ENCODE measurements at places on chromosomes 7 and 10. TPM values are rescaled to one million over a fixed set of nuclear protein-coding genes. Genes with fewer than 3 reads are reported as not detected.

Gene AKR1D1
- 0.07 TPM for total RNA-seq

Gene TCF7L2
- 3.7 TPM for total RNA-seq

Gene KLF14
- not detected for total RNA-seq

Gene LDB3
- total RNA-seq, result 0.96 TPM

Gene ADAM8
- 2.7 TPM for total RNA-seq

Gene ADRB1
- not detected for total RNA-seq

Gene SPDYE16
- total RNA-seq, result not detected

Gene GFRA1
- total RNA-seq, result 0.39 TPM

Gene COBL
- not detected for total RNA-seq

Gene TRUB1
- 24.3 TPM for total RNA-seq

Gene FFAR4
- total RNA-seq, result not detected

Gene ELAPOR2
- total RNA-seq, result 16.2 TPM

Gene UCN3
- not detected for total RNA-seq

Gene FAM13C
- 5.0 TPM for total RNA-seq

Gene ATP5F1C
- 117 TPM for total RNA-seq

Gene RADIL
- total RNA-seq, result 0.13 TPM

Gene CFAP43
- 0.52 TPM for total RNA-seq

Gene INHBA
- total RNA-seq, result 67.4 TPM

Gene PTPN20
- total RNA-seq, result 4.5 TPM

Gene GARIN1A
- 1.3 TPM for total RNA-seq

Gene DENND2A
- 4.8 TPM for total RNA-seq

Gene LIPK
- not detected for total RNA-seq

Gene CTNNA3
- total RNA-seq, result 0.03 TPM

Gene GATA3
- not detected for total RNA-seq

Gene MKX
- total RNA-seq, result not detected

Gene HECTD2
- total RNA-seq, result 8.5 TPM

Gene CYP26C1
- total RNA-seq, result 0.07 TPM

Gene ANKRD2
- 1.1 TPM for total RNA-seq

Gene IL2RA
- not detected for total RNA-seq

Gene SPACDR
- 0.96 TPM for total RNA-seq

Gene FIS1
- 101 TPM for total RNA-seq

Gene SPDYE1
- total RNA-seq, result not detected

Gene NPSR1
- total RNA-seq, result not detected

Gene CXCL12
- 101 TPM for total RNA-seq

Gene LRRD1
- 0.07 TPM for total RNA-seq

Gene GNAI1
- total RNA-seq, result 25.0 TPM

All from smooth muscle cell of the pulmonary artery (primary cell).